M059J (cell line): ENCODE measurements at places on chromosomes 4 and X.

DNA sequence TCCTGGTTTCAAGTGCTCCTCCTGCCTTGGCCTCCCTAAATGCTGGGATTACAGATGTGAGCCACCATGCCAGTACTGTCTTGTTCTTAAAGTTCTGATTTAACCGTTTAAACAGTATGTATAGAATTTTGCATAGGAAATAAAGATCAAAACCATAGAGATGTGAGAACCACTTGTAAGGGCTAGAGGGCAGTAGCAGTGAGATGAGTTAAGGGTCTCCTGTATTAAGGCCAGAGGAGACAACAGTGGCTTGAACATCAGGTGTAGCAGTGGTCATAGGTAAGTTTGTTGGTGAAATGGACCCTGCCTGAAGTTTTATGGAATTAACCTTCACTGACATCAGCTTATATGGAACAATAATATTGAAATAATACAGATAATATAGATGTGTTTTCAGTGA lies 155.7 kb downstream of the SLC4A4 start:
- no peak for DNase-seq

DNA sequence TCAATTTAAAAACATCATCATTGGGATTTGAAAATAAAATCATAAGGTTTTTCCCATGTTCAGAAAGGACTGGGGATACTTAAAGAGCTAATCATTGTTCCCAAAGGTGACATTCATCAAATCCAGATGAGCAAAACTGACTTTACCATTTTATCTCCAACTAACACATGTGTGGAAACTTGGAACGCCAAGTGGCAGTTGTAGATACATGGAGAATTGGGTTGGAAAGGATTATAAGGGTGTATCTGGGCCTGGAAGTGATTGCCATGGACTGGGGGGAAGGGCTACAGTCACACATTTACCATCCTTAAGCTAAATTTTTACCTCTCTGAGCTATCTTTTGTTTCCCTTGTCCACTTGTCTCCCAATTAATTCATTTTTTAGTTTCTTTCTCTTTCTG lies 203.4 kb downstream of the SLC39A8 start:
- no peak for DNase-seq

DNA sequence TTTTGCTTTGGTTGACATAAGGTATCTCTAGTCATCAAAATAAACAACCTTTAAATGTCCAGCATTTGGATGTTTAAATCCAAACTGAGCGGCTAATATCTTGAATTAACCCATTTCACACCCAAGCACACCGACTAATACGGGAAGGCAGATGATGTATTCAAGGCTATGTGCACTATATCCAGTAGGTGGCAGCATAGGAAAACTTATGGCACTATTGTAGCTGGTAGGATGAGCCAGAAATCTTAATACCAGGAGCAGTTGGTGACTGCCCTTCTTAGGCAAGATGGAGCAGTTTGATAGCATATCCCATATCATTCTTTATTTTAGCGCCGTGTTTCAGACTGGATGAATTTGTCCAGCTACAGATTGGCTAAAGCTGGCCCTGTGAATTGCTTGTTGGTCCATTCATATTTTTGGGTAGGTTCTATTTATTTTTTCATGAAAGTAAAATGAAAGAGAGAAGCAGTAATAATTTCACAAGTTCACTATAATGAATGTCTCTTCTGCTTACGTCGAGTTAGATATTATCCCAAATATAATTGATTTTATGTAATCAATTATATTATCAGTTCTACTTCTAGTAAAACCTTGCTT lies 24.4 kb downstream of the UCHL1 start:
- peak; percentile 85 for DNase-seq

DNA sequence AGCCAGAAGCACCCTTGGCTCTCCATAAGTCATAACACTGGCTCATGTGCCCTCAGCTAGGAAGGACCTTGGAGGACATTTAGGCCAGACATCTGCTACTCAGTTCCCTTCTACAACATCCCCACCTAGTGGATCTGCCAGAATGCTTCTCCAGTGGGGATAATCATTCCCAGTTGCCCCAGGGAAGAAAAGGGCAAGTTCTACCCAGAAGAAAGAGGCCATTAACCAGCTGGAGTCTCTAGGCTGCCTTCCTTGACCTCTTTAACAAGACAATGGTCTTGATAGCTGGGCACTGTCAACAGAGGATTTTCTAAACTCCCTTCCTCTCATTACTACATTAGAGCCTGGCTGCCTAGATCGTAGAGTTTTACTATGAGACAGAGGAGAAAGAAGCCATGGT lies 42.0 kb downstream of the LGI2 start:
- DNase-seq = peak; percentile 54
